ENCODE measurements at places on chromosomes 1 and 21.

DNA sequence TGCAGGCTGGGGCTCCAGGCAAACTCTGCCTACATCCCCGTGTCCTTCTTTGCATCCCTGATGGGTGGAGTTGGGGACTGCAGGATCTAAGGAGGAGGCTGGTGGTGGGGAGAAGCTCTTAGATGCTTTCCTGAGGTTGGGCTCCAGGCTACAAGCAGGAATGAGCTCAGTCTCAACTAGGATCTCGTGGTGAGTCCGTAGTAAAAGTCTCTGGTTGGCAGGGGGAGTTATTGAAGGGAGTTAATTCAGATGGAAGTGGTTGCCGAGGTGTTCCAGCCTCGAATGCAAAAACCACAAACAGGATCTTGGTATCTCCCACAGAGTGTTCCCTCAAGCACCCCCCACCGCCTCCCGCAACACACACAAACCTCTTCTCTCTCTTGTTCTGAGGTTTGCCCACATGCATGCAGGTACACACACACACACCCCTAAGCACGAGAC lies 35.0 kb downstream of the TMCC2 start:
- DNase-seq = peak; percentile 39

GRCh38 chr1:97726386-97726785 lies 194.4 kb downstream of the DPYD start:
- DNase-seq = no peak

GRCh38 chr1:242525360-242525722 lies 844 bp upstream of the PLD5 start:
- no peak for DNase-seq

GRCh38 chr1:222073307-222073995 lies 331.6 kb upstream of the DUSP10 start:
- DNase-seq = no peak

- peak; percentile 28 for DNase-seq
Observed at GRCh38 chr1:22317231-22317919, 134.3 kb upstream of the ZBTB40 start.

DNA sequence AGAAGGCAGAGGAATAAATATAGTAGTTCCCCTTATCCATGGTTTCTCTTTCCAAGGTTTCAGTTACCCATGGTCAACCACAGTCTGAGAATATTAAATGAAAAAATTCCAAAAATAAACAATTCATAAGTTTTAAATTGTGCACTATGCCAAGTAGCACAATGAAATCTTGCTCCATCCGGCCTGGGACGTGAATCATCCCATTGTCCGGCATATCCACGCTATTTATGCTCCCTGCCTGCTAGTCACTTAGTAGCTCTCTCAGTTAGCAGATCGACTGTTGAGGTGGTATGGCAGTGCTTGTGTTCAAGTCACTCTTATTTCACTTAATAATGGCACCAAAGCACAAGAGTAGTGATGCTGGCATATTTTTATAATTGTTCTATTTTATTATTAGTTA lies 58.6 kb upstream of the ARHGAP29 start:
- no peak for DNase-seq

GRCh38 chr1:18537386-18538306 lies 56.9 kb downstream of the KLHDC7A start:
- DNase-seq = no peak

DNA sequence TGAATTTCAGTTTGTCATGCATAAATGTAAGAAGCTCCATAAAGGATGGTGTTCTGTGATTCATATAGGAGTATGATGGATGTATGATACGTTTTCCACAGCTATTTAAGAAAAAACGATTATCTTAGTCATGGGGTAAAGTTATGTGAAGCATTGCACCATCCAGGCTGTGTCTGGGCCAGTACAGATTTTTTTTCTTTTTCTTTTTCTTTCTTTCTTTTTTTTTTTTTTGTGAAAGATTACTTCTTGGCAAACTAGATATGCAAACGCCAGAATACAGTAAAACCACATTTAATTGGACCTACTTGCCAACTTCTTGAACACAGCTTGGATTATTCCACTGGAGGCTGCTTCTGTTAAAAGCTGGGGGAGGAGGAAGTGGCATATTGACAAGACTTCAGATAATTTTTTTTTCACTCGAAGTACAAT lies 14.9 kb downstream of the ZBTB18 start:
- peak; percentile 42 for DNase-seq

- no peak for DNase-seq
Observed at GRCh38 chr1:223212441-223212840, 69.4 kb upstream of the TLR5 start.

GRCh38 chr1:169070958-169071357 lies 35.5 kb upstream of the ATP1B1 start:
- DNase-seq = no peak
